ENCODE measurements at places on chromosomes 7 and 10. TPM values are rescaled to one million over a fixed set of nuclear protein-coding genes. Genes with fewer than 3 reads are reported as not detected.

SNX10 gene
- 17.9 TPM for total RNA-seq

ZNF503 gene
- 11.6 TPM for total RNA-seq

ADCK2 gene
- 49.0 TPM for total RNA-seq

OR2A5 gene
- not detected for total RNA-seq

PAPOLB gene
- total RNA-seq: not detected

TNRC18 gene
- total RNA-seq: 12.6 TPM

ADAMTS14 gene
- 1.0 TPM for total RNA-seq

MMRN2 gene
- 4.8 TPM for total RNA-seq

NKX2-3 gene
- 2.5 TPM for total RNA-seq

SPDYE9 gene
- not detected for total RNA-seq

TDRD1 gene
- total RNA-seq: not detected

KLF14 gene
- total RNA-seq: not detected

MTERF1 gene
- total RNA-seq: 7.4 TPM

NUTM2D gene
- total RNA-seq: 2.1 TPM

NUP205 gene
- 27.3 TPM for total RNA-seq

GPAM gene
- 5.0 TPM for total RNA-seq

ZNF804B gene
- not detected for total RNA-seq

COL1A2 gene
- total RNA-seq: not detected

KCNH2 gene
- total RNA-seq: 8.4 TPM

MCM10 gene
- total RNA-seq: 47.0 TPM

Data from Caki2 (cell line).